ENCODE measurements at places on chromosomes 3 and 15. TPM values are rescaled to one million over a fixed set of nuclear protein-coding genes. Genes with fewer than 3 reads are reported as not detected.

Gene CATSPER2
- 6.9 TPM for total RNA-seq

Gene IL20RB
- total RNA-seq, result 1.8 TPM

Gene GP9
- total RNA-seq, result not detected

Gene FAM219B
- total RNA-seq, result 171 TPM
